ENCODE measurements at places on chromosomes 2 and 18.

- DNase-seq: no peak
Measured at GRCh38 chr2:201965550-201965949, 68.1 kb upstream of the FZD7 start.

GRCh38 chr2:71223767-71224333 lies 3.1 kb downstream of the PAIP2B start:
- DNase-seq: peak; percentile 63

- DNase-seq: no peak
Measured at GRCh38 chr18:48590678-48591077, 51.8 kb downstream of the CTIF start.

DNA sequence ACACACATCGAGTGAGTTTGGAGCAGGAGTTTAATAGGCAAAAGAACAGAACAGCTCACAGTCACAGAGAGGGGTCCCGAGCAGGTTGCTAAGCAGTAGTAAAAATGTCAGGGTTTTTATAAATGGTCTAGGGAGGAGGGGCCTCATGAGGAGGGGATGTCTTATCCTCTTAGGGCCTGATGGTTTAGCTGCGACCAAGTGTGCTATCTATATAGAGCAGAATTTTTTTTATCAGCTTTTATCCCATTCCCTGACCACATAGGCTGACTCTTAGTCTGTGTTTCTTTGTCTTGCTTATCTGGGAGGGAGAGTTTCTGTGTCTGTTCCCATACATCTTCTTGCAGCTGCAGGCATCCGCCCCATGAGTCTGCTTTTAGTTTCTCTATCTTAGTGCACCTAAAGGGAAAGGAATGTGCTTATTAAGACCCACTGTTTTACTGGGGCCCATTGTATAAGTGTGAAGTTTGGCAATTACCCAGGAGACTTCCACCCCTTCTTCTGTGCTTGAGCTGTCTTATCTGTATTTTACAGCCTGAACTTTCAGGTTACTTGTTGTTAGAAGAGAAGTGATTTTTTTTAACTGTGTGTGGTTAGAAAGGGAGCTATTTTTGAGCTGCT lies 30.4 kb upstream of the GMCL1 start:
- DNase-seq: no peak

DNA sequence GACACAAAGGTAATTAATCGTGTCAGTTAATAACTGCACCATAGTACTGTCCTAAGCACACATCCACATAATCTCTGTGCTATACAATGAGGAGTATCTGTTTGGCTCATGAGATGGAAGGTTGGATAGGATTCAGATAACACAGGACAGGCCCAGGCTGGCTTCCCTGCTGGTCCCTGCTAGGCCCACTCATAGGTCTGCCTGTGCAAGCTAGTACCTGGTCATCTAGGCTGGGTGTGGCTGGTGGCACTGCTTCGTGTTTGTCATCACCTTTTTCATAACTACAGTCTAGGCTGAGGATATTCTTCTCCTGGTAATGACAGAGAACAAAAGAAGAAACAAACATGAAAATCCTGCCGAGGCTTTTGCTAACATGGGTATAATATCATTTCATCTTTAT lies 392.8 kb downstream of the TRIB2 start:
- no peak for DNase-seq

GRCh38 chr2:38168710-38169480 lies 92.9 kb upstream of the CYP1B1 start:
- DNase-seq: no peak

DNA sequence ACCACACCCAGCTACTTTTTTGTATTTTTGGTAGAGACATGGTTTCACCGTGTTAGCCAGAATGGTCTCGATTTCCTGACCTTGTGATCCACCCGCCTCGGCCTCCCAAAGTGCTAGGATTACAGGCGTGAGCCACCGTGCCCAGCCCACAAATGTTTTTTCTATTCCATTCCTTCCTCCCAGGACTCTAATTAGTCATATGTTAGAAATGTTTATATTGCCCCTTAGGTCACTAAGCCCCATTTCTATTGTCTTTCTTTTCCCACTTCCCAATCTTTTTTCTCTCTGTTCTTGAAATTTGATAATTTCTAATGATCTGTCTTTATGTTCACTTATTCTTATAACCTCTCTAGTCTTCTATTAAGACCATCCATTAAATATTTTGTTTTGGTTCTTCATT lies 31.3 kb upstream of the CDCA7 start:
- DNase-seq: no peak

GRCh38 chr2:157036726-157037125 lies 220.8 kb upstream of the GALNT5 start:
- no peak for DNase-seq

- no peak for DNase-seq
Measured at GRCh38 chr2:31831585-31831984, 179.2 kb downstream of the MEMO1 start.

DNA sequence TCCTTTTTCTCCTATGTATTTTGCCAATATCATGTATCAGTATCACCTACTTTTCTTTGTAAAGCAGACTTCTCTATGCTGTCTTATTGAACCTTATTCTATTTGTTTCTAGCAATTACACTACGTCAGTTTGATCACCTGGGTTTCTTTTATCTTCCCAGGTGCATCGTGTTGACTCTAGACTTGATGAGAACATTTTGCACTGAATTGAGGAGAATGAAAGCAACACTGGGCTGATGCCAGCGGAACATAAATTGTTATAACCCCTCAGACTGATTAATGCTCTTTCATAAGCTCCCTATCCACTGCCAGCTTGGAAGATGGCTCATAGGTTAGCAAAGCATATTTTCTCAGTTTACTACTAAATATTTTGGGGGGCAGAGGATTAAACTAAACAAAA lies 140.6 kb downstream of the EPHA4 start:
- DNase-seq: peak; percentile 44

DNA sequence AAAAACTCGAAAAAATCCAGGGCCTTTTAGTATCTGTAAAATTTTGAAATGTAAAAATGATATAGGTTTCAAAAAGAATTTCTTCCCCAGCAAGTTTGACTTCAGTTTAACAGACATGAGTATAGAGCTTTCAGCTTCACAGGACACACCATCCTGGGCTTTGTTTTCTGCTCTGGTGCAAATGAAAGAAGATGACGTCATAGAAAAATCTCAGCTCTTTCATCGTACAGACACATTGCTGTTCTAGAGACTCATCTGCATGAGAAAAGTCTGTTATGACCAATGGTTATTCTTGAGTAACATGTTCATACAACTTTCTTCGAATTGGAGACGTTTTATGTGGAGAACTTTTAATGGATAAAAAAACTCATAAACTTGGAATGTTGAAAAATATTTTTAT lies 111.7 kb upstream of the DYNAP start:
- peak; percentile 14 for DNase-seq

- no peak for DNase-seq
Measured at GRCh38 chr18:24766376-24766775, 305.9 kb downstream of the HRH4 start.

DNA sequence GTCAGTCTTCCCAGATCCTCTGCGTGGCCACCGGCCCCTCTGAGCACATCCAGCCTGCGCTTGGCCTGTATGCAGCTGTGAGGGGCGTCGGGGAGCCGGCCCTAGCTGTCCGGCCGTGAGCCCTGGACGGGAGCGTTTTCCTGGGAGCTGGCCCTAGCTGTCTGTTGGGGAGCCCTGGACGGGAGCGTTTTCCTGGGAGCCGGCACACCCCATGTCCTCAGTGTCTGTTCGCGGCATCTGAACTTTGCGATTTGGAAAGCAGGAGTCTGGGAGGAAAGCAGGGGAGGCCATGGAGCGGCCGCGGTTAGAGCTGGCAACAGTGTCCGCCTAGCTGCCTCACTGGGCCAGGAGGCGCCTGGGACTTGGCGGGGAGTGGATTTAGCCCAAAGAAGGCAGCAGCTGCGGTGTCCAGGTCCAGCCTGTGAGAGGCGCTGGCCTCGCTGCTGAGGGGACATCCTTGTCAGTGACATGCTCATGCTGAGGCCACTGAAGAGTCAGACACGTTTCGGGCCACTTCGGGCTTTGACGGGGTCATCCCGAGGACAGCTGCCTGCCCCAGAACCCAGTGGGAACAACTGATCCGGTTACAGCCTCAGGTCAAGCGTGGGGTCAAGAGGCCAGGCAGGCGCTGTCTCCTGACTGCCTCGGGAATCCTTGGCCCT lies 75.8 kb downstream of the KCNG2 start:
- no peak for DNase-seq
